ENCODE measurements at places on chromosomes 5 and 9.

- DNase-seq = no peak
These were observed 17.1 kb upstream of the CTNNAL1 start for GRCh38 chr9:109030426-109030825.

GRCh38 chr5:78547183-78547582 is 101.4 kb downstream of the LHFPL2 start:
- no peak for DNase-seq

- no peak for DNase-seq
These were observed 70.5 kb downstream of the IL31RA start for GRCh38 chr5:55921617-55922016.

GRCh38 chr5:36602704-36603321 is 3.6 kb upstream of the SLC1A3 start:
- no peak for DNase-seq

- DNase-seq = no peak
These were observed 448.3 kb downstream of the NTRK2 start for GRCh38 chr9:85117831-85118230.
